Stimulated activated CD4-positive, alpha-beta T cell treated with anti-CD3 and anti-CD28 coated beads, Interleukin-4, amount 100 ng/mL, for 24 hours (primary cell): ENCODE measurements at places on chromosomes 7 and 10.

- DNase-seq: no peak
Measured at GRCh38 chr10:89916468-89917215, 215.3 kb downstream of the KIF20B start.

DNA sequence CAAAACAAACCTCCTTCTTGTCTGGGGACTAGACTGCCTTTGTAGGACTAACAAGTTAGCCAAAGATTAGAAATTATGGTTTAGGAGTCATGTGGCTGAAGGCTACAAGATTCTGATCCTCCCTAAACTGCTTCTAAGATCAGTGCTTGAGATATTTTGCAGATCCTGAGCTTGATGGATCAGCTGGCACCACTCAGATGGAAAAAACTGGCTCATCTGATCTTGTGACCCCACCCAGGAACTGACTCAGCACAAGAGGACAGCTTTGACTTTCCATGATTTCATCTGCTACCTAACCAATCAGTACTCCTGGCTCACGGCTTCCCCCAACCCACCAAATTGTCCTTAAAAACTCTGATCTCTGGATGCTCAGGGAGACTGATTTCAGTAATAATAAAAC is 271.5 kb upstream of the TAC1 start:
- no peak for DNase-seq

DNA sequence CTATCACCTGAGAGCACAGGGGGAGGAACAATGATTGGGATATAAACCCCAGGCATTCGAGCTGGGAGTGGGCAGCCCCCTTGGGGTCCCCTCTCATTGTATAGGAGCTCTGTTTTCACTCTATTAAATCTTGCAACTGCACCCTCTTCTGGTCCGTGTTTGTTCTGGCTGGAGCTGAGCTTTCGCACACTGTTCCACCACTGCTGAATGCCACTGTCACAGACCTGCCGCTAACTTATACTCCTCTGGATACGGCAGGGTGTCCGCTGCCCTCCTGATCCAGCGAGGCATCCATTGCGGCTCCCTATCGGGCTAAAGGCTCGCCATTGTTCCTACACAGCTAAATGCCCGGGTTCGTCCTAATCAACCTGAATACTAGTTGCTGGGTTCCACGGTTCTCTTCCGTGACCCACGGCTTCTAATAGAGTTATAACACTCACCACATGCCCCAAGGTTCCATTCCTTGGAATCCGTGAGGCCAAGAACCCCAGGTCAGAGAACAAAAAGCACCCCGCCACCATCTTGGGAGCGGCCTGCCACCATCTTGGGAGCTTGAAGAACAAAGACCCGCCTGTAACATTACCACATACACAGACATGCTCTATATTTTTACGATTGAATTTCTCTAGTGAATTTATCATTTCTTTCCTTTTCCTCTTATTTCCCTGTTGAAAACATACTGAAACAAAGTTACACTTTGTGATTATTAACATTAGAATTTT is 9.0 kb downstream of the ZWINT start:
- no peak for DNase-seq

- DNase-seq: no peak
Measured at GRCh38 chr10:125057158-125058001, 103.0 kb downstream of the CTBP2 start.

- no peak for DNase-seq
Measured at GRCh38 chr10:44860811-44861736, 50.1 kb upstream of the TMEM72 start.

GRCh38 chr10:92122941-92123450 is 167.9 kb downstream of the CPEB3 start:
- no peak for DNase-seq

GRCh38 chr10:21505711-21506278 is 19.7 kb downstream of the SKIDA1 start:
- DNase-seq: no peak

GRCh38 chr10:104706886-104707285 is 65.8 kb downstream of the SORCS3 start:
- no peak for DNase-seq

DNA sequence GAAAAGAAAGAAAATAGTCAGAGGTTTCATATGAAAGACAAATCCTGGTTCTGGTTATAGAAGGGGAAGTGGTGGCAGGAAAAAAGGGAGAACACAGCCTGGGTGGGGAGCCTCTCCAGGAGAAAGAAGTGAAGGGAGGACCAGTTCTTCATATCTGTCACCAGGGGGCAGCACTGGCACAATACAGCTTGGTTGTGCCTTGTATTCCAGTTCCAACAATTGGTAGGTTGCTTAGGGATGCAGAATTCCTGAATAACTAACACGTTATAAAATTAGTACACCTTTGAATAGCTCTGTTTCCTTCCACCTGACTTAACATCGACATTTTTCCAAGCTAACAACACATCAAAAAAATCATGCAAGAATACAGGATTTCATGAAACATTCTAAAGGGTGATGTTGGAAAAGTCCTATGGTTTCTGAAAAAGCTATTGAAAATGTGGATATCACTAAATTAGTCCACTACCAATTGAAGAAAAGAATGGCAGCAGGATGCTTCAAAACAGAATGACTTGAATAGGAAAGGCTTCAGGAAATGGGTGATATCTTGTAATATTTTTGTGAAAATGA is 52.9 kb downstream of the CYP26A1 start:
- no peak for DNase-seq

GRCh38 chr7:16357921-16358320 is 63.4 kb downstream of the CRPPA start:
- no peak for DNase-seq

GRCh38 chr7:111413739-111414138 is 148.6 kb downstream of the IMMP2L start:
- DNase-seq: no peak

DNA sequence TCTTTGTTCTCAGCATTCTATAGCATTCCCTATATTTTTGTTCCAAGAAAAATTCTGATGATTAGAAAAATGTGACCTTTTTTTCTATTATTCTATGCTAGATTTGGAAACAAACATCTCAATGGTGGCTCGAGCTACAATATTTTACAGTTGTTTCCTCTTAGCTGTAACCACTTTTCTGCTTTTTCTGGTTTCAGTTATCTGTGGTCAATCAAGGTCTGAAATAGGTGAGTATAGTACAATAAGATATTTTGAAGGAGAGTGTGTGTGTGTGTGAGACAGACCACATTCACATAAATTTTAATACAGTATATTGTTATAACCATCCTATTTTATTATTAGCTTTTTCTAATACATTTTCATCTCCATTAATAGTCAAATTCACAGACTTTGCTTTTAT is 564.5 kb upstream of the GHITM start:
- DNase-seq: no peak

DNA sequence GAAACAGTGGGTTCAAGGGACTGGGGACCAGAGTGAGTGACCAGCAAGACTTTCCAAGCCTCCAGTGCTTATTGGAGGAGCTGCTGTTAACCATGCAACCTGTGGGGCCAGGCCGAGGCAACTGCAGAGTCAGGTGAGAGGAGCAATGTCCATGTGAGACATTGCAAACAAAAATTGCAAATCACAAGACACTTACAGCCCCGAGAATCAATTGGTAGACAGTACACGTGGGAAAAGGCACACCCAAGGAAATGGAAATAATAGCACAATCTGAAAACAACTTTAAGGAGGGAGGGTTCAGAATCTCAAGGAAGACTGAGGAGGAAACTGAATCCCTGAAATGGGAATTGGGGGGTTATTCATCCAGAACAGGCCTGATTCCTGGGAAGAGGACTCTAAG is 72.6 kb downstream of the GLRX3 start:
- DNase-seq: no peak

DNA sequence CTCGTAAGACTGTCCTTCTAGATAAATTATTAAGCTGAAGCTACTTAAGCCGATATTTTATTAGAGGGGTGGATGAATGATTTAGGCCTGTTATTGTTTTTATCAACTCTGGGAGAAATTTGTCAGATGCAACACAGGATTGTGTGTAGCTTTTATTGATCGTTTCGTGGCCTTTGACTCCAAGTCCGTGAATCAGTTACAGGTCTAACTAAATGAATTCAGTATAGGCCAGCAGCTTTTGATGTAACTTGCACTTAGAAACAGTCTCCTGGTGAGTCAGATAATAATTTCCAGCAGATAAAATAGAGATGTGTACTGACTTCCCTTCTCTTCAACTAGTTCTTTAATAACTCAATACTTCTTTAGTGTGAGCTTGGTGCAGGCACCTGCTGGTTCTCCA is 341.7 kb upstream of the SMIM30 start:
- no peak for DNase-seq

GRCh38 chr7:70040970-70041766 is 442.9 kb downstream of the AUTS2 start:
- no peak for DNase-seq

GRCh38 chr10:106832846-106833245 is 331.7 kb downstream of the SORCS1 start:
- DNase-seq: no peak

DNA sequence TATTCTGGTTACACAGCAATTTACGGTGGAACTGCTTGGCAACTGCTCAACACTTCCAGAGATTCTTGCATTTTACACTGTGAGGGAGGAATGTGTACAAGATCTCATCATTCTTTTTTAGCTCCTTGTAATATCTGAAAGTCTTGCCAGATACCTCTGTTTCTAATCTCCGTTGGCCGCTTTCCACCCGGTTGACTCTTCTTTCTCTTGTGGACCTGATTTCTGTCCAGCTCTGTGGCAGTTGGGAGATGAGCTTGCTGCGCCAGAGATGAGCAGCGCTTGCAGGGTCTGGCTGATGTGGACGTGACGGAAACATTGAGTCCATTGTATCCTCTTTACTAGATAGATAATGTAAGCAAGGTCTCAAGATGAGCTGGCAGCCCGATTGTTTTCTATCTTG is 27.6 kb downstream of the SPAG6 start:
- no peak for DNase-seq

GRCh38 chr7:127551941-127552340 is 33.5 kb downstream of the GCC1 start:
- no peak for DNase-seq

DNA sequence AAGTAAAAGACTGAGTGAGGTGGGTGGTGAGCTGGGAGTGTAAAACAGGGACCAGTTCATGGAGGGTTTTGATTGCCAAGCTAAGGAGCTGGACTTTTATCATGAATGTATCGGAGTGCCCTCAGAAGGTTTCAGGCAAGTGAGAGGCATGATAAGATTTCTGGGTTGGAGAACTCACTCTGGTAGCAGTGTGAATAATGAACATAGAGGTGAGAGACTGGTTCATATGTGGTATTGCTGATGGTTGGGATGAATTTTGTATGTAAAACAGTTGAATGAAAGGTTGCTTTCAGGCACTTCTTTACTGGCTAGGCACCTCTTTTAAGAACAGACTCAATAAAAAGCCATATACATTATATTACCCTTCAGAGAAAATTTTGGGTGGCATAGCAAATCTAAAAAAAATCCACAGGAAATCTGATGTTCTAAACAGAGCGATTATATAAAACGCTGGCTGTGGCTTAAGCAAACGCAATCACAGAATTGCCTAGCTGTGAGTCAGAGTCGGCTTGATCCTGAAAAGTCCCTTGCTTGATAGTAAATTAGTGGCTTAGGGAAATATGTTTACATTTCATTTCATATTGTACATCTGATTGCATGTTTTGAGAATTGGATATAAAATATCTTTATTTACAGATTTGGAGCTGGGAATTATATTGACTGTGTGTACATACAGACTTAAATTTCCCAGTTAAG is 92.9 kb upstream of the HDAC9 start:
- DNase-seq: no peak

- no peak for DNase-seq
Measured at GRCh38 chr7:96182424-96183158, 139.3 kb downstream of the SLC25A13 start.

DNA sequence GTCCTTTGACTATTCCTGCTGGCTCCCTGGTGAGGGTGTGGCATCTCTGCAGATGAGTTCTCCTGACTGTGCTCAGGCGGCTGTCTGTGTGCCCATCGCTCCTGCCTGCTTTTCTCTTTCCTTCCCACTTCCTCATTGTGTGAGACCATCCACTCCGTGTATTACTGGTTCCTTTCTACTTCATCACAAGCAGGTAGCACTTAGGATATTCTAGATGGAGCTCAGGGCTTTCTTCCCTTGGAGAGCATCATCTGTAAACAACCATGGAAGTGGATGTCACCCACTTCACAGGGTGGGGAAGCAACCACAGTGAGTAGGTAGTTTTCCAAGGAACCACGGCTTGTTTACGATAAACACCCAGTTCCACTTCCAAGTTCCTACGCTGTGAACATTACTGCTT is 15.7 kb downstream of the DNAJB6 start:
- DNase-seq: no peak

DNA sequence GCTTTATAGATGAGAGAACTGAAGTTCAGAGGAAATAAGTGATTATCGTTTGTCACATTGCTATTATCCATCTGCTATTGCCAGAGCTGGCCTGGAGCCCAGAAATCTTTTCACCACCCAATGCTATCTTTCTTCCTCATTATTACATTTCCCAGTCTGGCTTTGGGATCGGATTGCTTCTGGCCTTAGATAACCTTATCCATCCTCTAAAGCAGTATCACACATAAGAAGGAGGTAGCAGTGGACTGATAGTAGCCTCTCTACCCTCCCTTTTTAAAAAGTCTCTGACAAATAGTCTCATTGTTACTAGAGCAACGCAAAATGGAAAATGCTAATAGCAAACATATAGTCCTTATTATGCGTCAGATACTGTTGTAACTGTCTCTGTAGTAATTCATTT is 1.3 kb upstream of the CLDN12 start:
- no peak for DNase-seq

GRCh38 chr7:29005829-29006228 is 47.7 kb upstream of the TRIL start:
- DNase-seq: no peak

- no peak for DNase-seq
Measured at GRCh38 chr7:128884561-128885369, 22.1 kb downstream of the ATP6V1F start.

DNA sequence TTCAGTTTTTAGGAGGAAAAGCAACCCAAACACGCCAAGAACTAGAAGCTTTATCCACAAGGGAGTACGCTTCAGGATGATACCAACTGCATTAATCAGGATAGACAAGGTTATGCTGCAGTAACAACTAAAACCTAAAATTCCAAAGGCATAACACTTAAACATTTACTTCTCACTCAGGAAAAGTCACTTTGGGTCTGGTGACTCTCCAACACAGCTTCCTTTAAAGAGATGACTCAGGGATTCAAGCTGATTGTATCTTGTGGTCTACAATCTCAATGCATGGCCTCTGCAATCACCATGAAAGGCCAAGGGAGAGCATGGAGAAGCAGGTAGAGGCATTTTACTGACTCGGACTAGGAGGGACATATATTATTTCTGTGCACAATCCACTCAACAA is 315.8 kb downstream of the KCNMA1 start:
- no peak for DNase-seq

GRCh38 chr10:121049489-121049888 is 198.3 kb downstream of the WDR11 start:
- no peak for DNase-seq

DNA sequence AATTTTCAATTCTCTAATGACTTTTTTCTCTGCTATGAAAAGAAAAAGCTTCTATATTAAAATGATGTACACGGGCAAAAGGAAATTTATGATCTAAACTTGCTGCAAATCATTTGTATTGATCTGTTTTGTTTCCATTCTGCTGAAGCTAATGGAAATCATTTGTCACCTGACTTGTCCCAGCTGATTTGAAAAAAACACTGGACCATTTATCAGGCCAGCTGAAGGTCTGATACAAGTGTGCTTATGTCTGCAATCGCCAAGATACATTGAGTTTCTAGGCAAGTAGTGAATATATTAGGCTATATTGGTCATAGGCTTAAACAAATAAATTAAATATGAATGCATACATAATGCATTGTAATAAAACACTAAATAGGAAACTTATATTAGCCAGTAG is 1309.7 kb downstream of the REEP3 start:
- DNase-seq: no peak

GRCh38 chr7:149791-150636 is 42.4 kb upstream of the FAM20C start:
- DNase-seq: peak; percentile 36
